Foreskin fibroblast (primary cell): ENCODE measurements at places on chromosomes 7 and 10.
A peak's percentile ranks its signal among the peaks of the same experiment; 100 is the strongest.

- peak; percentile 75 for DNase-seq
These were observed 285.6 kb downstream of the HGF start for GRCh38 chr7:81484261-81484660.

DNA sequence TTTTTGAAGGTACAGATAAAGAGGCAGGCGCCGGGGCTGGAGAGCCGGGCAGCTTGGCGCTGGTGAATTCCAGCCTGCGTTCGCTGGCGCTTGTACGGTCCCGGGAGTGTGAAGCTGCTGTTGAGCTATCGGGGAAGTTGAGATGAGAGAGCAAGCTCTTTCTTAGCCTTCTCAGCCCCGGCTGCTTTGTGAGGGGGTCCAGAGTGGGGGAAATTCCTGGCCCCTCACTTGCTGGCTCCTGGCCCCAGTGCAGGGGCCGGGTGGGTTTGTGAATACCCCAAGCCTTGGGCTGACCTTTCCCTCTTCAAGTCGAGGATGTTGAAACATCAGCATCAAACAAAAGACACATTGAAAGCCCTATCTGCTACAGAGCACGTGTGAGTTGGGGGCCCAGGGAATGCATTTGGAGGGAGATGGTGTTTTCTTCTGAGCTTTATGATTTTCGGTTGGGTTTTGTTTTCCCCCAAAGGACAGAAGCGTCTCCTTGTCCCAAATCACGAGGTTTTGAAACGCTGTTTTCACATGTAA, 2.7 kb downstream of the ZMIZ1 start:
- DNase-seq, result no peak

DNA sequence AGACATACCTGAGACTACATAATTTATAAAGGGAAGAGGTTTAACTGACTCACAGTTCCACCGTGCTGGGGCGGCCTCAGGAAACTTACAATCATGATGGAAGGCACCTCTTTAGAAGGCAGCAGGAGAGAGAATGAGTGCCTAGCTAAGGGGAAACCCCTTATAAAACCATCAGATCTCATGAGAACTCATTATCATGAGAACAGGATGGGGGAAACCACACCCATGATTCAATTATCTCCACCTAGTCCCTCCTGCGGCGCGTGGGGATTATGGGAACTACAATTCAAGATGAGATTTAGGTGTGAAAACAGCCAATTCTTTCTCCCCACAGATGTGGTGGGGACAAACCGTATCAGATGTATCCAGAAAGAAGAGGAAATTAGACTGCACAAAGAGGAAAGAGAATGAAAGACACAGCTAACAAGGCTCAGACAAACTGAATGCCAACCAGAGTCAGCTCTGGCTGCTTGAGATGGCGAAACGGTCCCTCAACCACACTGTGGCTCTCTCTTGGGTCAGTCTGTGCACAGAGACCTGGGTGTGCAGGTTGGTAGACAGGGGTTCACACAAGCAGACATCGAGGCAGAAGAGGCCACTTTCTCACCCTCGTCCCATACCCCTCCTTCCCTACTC, 375.6 kb downstream of the SFMBT2 start:
- no peak for DNase-seq

- DNase-seq, result no peak
These were observed 794 bp downstream of the PCGF6 start for GRCh38 chr10:103350175-103350516.

DNA sequence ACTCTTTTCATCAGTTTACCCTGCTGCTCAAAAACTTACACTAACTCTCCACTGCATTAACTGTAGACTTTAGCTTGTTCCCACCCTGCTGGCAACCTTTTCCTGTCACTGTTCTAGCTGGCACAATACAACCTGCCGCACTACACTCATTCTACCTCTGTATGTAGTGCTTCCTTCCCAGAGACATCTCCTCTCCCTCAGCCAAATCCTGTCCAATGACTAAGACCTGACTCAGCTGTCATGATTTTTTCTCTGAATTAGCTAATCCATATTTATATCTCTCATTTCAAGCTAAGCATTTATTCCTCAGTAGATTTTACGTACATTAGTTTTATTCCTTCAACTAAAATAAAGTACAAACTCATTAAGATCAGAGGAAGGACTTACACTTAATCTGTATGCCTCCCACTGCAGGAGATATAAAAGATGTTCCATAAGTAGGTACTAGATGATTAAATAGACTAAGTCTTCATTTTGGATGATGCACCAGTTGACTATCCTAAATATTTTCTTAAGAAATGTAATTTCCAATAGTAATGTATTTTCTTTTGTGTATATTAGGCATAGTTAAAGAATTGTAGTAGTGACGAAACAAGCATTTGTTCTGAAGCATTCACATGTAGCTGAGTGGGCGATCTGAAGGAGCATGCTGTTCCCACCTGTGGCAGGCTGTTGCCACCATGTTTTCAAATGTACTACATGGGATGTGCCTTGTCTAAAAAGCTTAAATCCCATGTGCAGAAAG, 189.1 kb downstream of the SKAP2 start:
- DNase-seq, result peak; percentile 67

DNA sequence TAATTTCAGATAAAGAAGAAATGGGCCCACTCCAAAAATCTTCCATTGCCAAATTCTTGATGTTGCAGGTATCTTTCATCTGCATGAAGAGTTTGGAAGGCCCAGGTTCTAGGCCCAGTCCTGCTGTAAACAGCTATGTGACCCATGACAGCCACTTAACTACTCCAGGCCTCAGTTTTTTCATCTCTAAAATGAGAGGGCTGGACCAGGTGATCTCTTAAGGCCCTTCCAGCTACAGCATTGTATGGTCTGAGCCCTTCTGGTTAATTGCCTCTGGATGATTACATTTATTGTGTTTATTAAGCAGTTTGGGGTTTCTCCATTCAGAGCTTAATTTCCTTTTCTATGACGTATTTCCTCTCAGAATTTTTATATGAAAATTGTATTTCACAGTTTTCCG, 190.8 kb upstream of the KMT2E start:
- DNase-seq, result no peak

DNA sequence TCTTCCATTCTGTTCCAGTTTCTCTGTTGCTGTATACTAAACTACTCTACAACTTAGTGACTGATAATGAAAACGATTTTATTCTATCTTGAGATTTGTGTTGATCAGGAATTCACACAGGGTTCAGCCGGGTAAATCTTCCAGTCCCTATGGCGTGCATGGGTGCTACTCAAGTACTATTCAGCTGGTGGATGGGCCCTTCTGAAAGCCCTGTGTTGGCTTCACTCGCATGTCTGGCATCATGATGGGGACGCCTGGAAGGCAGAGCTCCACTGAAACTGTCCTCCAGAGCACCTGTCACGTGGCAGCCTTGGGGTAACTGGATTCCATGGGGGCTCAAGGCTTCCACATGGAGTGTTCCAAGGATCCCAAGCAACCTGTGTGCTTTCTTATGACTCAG, 86.0 kb upstream of the ZMIZ1 start:
- no peak for DNase-seq

GRCh38 chr10:61987951-61988379, 86.5 kb downstream of the ARID5B start:
- peak; percentile 49 for DNase-seq

GRCh38 chr7:158778471-158778870, 50.8 kb downstream of the ESYT2 start:
- peak; percentile 71 for DNase-seq

DNA sequence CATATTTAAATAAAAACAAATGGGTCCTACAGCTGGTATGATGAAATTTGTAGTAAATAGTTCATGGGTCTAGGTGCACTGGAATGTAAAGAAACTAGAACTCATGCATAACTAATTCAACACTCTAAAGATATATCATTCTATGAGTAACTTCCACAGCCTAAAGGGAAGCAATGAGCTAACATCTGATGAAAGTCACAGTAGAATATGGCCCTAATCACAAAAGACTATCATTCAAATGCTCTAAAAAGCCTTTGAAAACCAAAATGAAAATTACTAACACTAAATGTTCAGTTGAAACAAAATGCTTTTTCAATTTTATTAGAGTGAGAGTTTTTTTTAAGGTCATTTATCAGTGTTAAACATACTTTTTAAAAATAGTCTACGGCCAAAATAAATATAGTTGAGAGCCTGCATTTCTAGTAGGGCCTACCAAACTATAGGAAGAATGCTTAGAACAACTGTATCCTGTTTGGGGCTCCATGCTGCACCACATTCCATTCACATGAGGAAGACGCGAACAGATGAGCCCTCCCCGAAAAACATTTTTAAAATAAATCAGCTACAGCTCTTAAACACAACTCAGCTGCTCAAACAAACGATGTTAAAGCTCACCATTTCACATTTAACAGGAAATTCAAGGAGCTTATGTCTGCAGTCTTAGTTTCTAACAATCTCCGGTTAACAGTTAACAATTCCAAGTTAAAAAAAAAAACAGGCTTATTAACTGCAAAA, 134.5 kb downstream of the NRBF2 start:
- peak; percentile 82 for DNase-seq

- DNase-seq, result peak; percentile 91
These were observed 302.7 kb downstream of the RPS24 start for GRCh38 chr10:78336402-78336791.

DNA sequence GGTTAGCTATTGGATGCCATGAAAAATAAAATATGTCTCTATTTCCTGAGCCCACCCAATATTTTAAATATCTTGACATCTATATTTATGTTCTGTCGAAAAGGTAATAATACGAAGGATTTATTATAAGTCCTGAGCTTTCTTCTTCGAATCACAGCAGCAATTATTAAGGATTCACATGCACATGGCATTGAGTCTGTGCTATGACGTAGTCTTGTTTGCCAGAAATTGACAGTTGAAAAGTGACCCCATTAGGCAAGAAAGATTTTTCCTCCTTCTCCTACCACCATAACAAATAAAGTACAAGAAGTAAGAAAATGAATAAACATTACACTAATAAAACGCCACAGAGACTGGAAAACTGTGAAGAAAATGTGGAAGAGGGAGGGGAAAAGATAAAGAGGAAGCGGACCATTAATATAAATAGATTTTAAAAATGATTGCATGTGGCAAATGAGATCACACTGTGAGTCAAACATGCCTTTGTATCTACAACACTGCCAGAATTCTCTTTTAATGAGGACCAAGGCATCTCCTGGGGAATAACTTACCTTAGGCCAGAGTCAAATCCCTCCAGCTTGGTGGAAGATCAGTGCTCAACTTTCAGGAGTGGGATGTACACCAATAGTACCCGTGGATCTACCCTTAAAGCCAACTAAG, 21.6 kb downstream of the FZD1 start:
- DNase-seq, result peak; percentile 60

DNA sequence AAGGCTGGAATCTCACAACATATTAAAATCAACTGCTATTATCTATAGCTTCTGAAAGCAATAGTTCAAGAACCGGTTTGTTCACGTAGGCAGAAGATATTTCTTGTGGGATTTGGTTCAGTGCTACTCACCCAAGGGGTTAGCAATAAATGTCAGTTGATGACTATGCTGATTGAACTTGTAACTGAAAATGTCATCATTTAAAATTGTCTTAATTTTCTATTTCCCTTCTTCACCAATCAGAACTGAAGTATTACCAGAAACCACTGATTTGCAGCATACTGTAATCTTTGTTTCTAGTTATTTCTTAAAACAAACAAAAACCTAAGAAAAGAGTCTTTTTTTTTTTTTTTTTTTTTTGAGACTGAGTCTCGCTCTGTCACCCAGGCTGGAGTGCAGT, 46.1 kb downstream of the CPEB3 start:
- no peak for DNase-seq

- no peak for DNase-seq
These were observed 218.6 kb downstream of the BICC1 start for GRCh38 chr10:58731276-58731675.

DNA sequence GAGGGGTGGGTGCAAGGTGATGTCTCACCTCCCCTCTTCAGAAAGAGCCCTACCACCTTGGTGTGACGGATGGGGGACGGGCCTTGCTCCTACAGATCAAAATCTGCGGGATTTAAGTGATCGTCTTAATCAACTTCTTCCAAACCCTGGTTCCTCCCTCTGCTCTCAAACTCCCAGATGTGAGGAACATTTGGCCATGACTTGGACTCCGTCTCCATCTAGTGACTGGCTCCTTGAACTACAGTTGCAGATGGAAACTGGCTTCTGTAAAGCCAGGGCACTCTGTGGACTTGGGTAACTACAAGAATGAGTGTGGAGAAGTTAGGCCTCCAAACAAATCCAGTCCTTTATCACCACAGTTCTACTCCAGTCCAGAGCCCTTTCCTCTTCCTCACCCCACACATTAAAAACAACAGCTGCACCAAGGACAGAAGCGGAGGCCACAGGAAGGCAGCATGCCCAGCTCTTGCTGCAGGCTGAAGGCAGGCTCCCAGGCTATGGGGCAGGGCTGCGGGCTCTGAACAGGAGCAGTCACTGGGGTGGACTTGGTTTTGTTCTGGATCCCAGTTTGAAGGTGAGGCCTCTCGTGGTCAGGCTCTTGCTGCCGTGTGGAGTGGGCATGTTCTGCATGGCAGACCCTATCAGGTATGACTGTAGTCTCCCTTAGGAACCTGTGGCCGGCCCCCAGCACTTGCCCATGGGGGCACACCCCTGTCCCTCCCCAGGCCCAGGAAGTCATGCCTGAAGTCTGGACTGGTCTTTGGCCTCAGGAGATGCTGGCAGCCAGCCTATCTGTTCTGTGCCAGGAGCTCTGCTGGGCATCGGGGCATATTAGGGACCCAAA, 79.4 kb downstream of the VWC2 start:
- DNase-seq, result peak; percentile 19

DNA sequence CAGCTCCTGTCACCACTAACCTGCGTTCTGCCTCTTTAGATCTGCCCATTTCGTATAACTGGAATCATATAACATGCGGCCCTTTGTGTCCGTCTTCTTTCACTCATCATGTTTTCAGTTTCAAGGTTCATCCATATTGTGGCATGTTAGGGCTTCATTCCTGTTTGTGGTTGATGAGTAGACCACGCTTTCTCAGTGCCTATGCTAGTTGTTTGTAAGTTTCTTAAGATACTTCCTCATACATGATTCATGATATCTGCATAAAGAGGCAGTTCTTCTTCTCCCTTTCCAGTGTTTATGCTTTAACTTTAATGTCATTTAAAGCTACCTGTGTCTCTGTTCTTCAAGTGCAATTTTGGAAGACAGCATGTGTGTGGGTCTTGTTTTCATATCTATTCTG, 79.5 kb upstream of the FAM20C start:
- DNase-seq, result no peak

GRCh38 chr10:71989661-71990454, 25.7 kb downstream of the CHST3 start:
- DNase-seq, result no peak

GRCh38 chr10:122861711-122862161, 16.1 kb upstream of the CUZD1 start:
- peak; percentile 80 for DNase-seq

DNA sequence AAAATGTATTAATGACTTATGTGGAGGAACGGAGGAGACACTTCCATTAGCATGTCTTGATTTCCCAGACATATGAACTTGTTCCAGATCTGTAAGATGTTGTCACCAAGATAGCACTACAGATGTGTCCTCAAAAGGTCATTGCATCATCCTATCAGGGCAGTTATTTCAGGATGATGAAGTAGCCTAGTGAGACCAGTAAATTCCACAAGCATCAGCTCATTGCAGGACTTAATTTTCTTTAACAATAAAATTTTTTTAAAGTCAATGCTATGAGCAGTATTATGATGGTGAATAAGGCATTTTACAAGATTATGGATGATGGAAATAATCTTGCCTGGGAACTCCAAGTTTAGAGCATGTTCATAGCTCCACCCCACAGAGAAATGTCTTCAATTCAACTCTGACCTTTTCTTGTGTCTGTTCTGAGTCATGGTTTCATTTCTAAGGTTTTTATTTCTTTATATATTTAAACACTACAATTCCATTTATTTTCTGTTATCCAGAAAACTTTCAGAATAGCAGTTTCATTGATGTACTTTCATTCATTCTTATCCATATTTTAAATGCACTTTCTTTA, 1203.3 kb upstream of the CELF2 start:
- DNase-seq, result peak; percentile 78
